ENCODE measurements at places on chromosomes 1 and 21. TPM values are rescaled to one million over a fixed set of nuclear protein-coding genes. Genes with fewer than 3 reads are reported as not detected.

Gene EPHA2
- 1.9 TPM for total RNA-seq

Gene CTSK
- 5.3 TPM for total RNA-seq

Gene RNASEL
- 3.4 TPM for total RNA-seq

Gene CD34
- 2.5 TPM for total RNA-seq

Gene ARHGAP30
- total RNA-seq: 0.31 TPM

Gene ERRFI1
- total RNA-seq: 20.3 TPM

Gene KCNK1
- 2.2 TPM for total RNA-seq

Gene CR1
- 0.31 TPM for total RNA-seq

Gene HUNK
- total RNA-seq: 13.1 TPM

Gene PTCH2
- 2.5 TPM for total RNA-seq

Gene DNM3
- 133 TPM for total RNA-seq

Gene CD1E
- total RNA-seq: not detected
